ENCODE measurements at places on chromosomes 3 and 15.
A peak's percentile ranks its signal among the peaks of the same experiment; 100 is the strongest.

DNA sequence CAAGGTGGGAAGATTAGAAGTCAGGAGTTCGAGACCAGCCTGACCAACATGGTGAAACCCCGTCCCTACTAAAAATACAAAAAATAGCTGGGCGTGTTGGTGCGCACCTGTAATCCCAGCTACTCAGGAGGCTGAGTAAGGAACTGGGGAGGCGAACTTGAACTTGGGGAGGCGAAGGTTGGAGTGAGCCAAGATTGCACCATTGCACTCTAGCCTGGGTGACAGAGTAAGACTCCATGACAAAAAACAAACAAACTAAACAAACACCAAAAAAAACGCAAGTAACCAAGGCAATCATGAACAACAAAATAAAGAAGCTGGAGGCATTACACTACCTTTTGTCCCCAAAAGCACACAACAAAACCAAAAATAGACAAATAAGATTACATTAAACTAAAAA is 547.3 kb upstream of the GBE1 start:
- DNase-seq, result no peak

- DNase-seq, result no peak
Observed at GRCh38 chr3:157477441-157477840, 25.8 kb downstream of the VEPH1 start.

DNA sequence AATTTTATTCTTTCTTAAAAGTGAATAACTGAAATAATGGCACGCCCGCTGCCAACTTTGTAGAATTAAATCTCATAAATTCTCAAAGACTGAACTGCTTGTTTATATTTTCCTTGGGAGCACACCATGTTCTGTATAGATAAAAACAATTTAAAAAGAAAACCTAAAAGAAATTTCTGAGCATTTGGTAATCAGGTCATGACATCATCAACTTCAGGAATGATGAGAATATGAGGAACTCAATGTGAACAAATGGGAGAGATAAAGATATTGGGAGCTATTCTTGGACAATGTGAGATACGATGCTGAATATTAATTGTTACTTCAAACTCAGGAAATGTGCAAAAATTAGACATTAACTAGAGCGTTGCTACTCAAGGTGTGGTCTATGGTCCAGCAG is 10.0 kb upstream of the VGLL3 start:
- no peak for DNase-seq

DNA sequence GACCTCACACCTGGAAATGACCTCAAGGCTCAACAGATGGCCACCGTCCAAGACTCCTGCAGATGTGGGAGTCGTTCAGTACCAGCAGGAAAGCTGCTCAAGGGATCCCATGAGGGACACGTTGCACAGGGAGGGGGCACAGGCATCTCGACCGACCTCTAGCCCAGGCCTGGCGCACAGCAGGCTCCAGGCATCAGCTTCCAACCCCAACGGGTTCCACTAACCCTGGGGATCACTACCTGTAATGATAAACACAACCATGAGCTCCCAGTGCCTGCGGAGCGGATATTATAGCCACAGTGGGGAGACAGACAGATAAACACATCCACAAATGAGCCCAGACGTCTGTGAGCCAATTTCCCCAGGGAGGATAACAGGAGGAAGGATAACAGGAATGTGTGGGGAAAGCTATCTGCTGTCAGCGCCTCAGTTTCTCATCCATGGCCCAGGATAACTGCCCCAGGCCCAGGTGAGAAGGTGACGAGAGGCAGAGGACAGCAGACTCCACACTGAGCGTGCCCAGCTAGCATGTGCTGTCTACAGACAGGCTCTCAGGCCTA is 19.9 kb downstream of the NUP210 start:
- DNase-seq, result no peak

GRCh38 chr3:158470944-158471638 is 99.9 kb upstream of the MLF1 start:
- no peak for DNase-seq

DNA sequence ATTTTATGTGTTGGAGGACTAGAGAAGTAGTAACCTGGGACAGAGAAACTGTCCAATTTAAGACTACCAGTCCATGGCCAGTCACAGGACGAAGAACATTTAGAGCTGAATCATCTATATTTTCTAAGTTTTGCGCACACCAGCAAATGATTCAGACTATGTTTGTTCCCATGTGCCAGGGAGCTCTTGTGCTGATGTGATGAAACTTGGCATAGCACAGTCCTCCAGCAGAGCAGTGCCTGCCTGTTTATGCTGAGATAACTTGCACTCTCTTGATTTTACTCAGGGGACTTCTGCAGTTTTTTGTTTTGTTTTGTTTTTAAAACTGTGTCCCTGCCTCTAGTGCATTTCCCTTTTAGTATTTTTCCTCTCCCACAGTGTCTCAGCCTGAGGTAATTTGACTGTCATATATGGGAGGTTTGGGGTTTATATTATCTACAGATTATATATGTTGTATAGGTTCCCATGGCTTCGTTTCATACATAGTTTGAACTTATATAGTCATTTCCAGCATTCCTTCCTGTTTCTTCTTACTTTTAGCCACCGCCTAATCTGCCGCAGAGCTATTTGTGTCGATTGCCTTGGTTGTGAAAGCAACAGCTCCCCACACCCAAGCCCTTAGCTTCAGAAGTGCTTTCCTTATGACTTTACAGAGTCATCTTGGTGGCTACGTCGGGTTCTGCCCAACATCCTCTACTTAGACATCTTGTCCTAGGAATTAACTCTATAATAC is 45.5 kb downstream of the PPM1L start:
- DNase-seq, result peak; percentile 17

GRCh38 chr3:52849656-52850055 is 14.8 kb upstream of the MUSTN1 start:
- DNase-seq, result no peak

DNA sequence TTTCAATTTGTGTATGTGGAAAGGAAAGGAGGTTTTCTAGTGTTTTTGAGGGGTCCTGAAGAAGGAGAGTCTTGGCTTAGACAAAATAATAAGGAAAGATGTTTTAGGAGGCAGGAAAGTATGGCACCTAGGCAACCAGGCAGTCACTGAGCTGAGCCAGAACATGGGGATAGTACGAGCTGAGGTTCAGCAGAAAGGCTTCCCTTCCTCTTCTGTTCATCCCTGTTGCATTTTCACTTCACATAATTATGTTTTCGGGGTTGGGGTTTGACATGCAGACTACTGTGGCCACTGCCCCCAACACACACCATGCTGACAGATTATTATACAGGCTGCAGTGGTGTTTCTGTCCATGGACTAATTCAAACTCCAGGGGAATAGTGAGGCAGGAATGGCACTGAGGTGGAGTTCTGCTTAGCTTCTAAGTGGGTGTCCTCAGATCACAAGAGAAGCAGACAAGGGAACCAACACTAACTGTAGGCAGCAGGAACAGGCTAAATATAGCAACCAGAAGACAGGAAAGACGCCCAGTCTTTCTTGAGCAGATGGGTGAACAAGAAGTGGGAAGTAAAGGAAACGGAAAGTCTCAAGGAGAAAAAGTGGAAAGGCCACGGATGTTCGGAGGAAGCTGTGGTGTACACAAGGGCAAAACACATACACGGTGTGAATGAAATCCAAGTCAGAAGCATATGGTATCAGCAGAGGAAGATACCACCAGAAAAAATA is 305.8 kb downstream of the PLCL2 start:
- DNase-seq, result no peak

- no peak for DNase-seq
Observed at GRCh38 chr15:64930778-64931371, 19.2 kb downstream of the ANKDD1A start.

GRCh38 chr15:74543583-74543982 is 2.6 kb downstream of the ARID3B start:
- DNase-seq, result no peak

- no peak for DNase-seq
Observed at GRCh38 chr3:13401149-13401548, 19.0 kb downstream of the NUP210 start.

DNA sequence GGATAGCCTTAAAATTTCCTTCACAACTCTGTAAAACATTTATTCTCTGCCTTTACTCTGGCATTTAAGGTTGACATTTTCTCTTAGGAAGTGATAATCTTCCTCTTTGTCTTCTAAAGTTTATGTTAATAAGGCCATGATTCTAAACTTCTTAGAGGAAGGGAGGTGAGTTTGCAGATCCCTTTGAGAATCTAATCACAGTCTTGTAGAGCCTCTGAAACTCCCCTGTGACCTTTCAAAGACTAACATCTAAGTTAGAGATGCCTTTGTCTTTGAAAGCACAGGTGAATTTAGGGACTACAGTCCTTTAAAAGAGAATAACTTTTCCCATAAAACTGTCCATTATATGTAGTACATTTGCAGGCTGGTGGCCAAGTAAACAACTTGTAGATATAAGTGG is 115.1 kb downstream of the PLCL2 start:
- DNase-seq, result no peak

- DNase-seq, result no peak
Observed at GRCh38 chr3:37762698-37763097, 99.0 kb upstream of the CTDSPL start.

GRCh38 chr3:191424881-191425280 is 36.1 kb upstream of the PYDC2 start:
- DNase-seq, result no peak

- DNase-seq, result no peak
Observed at GRCh38 chr15:65195548-65195923, 10.4 kb upstream of the CLPX start.

GRCh38 chr3:146091397-146091796 is 69.6 kb downstream of the PLOD2 start:
- no peak for DNase-seq

DNA sequence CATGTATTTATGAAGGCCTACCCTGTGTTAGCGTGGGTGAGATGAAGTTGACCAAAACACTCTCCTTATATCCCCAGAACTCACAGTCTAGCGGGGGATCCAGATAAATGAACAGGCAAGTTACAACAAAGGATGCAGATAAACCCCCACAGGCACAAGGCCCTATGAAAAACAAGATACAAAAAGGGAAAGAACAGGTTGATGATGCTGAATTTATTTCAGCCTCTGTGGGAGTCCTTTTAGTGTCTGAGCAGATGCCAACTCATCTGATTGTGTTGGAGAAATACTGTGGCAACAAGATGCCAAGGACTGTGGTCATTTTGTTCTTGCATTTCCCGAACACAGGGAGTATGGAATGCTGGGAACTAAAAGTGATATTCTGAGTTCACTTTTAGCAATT is 300.0 kb downstream of the CHST2 start:
- no peak for DNase-seq
